ENCODE measurements at places on chromosomes 12 and 14. TPM values are rescaled to one million over a fixed set of nuclear protein-coding genes. Genes with fewer than 3 reads are reported as not detected.

- no peak for DNase-seq
These were observed 1042.1 kb downstream of the FSCB start for GRCh38 chr14:43464968-43465367.

DNA sequence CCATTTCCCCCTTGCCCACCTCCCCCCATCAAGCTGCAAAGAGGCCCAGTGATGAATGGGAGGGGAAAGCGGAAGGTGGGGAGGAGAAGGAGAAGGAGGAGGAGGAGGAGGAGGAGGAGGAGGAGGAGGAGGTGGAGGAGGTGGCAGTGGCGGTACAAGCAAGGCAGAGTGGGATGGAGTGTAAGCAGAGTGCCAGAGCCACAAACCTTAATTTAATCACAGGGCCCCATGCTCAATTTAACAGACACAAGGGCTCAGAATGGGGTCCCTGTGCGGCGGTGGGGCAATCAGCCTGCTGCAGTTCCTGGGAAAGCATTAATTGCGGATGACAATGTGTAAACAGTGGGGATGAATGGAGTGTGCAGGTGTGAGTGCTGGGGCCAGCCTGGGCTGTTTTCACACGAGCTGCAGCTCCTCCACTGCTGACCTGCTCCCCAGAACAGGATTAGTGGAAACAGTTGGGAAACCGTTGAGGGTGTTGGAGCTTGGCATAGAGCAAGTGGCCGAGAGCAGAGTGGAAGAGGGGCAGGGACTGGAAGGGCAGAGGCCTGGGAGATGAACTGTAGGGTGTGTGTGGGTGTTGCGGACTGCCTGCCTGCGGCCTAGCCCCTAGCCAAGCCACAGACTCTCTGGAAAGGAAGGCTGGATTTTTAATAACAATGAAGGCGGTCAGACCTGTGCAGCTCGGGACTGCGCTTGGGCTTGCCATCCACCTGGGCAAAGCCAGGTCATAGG is 36.4 kb upstream of the SMOC1 start:
- no peak for DNase-seq

- DNase-seq: no peak
These were observed 2.9 kb downstream of the IFNG start for GRCh38 chr12:68156636-68157035.

The PKP2 gene
- 1.00 TPM for total RNA-seq

- no peak for DNase-seq
These were observed 52.6 kb upstream of the OTX2 start for GRCh38 chr14:56862836-56863235.

DNA sequence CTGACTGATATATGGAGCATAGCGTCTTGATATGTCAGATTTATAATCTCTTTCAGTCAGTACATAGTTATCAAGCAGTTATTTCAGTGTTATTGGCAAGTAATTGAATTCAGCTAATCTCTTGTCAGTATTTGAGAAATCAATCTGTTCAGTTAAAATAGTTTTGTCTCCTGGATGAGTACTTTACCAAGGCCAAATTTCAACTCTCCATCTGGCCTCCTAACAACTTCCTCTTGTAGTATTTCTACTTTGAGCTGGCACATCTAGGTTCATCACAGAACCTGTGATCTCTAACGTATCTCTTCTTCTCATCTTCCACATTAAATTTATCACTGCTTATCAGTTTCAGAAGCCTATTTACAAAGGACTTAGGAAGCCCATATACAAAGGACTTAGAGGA is 690.5 kb downstream of the C12orf50 start:
- no peak for DNase-seq

The TAC3 gene
- not detected for total RNA-seq

GRCh38 chr12:79927772-79928474 is 7.0 kb downstream of the PPP1R12A start:
- no peak for DNase-seq

GRCh38 chr12:54126029-54126695 is 62.6 kb downstream of the SMUG1 start:
- DNase-seq: no peak

The PPP4R3A gene
- 64.4 TPM for total RNA-seq

DNA sequence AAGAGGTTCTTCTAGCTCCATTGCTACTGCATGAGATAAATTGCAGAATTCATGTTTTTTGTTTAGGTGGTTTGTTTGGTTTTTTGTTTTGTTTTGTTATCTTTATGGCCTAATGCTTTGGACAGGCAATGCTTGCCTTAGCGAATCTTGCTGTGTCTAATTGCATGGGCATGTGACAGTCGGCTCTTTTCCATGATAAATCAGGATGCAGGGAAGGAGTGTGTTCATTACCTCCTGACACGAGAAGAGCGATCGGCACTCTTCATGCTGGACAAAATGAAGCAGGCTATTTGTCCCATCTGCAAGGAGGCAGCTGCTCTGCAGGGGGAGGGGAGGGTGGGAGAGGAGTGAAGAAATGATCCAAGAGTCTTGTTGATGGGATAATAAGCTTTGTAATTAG is 6.5 kb downstream of the CCDC60 start:
- DNase-seq: no peak

The HCAR1 gene
- total RNA-seq: 6.1 TPM
